ENCODE measurements at places on chromosomes 16 and 17.

DNA sequence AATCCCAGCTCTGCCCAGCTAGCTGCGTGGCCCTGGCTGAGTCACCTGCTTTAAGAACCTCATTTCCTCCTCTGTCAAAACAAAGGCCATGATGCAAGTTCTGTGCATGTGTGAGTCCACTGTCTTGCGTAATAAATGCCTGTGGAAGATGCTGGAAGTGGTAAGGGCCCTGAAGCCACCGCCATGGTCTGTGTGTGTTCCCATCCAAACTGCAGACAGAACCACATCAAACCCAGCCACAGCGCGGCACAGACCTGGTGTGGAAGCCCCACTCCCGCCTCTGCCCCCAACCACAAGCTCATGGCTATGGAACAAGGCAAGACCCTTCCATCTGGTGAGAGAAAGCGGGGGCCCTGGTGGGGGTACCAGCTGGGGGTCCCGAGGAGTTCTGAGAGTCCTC lies 26.0 kb downstream of the NECAB2 start:
- peak; percentile 25 for DNase-seq

- peak; percentile 33 for DNase-seq
Measured at GRCh38 chr17:13594762-13595598, 6.7 kb downstream of the HS3ST3A1 start.

- DNase-seq = no peak
Measured at GRCh38 chr16:6803176-6803575, 529.5 kb upstream of the RBFOX1 start.

GRCh38 chr16:15521758-15522509 lies 87.5 kb downstream of the BMERB1 start:
- no peak for DNase-seq

DNA sequence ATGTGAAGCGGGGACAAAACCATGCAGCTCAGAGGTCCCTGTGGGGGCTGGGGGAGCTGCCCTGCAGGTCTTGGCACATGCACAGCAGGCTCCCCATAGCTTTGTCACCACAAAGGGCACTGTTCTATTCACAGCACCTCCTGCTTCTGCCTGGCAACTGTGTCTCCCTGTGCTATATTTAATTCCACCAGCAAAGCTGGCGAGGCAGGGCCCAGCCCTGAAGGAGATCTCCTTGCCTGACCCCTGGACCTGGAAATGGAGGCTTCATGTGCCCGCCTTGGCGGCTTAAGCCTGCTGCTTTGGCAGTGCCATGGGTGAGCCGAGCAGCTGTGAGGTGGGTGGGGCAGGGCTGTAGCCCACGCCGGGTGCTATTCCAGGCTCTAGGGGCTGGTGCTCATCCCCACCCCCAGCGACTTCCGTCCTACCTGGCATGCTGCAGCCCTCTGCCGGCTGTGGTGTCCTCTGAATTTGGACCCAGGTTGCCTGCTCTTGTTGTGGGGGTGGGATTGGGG lies 6.8 kb downstream of the LDHD start:
- DNase-seq = peak; percentile 79

GRCh38 chr17:68624381-68624780 lies 23.2 kb upstream of the FAM20A start:
- no peak for DNase-seq

GRCh38 chr17:73431401-73432205 lies 119.8 kb upstream of the CDC42EP4 start:
- DNase-seq = no peak

GRCh38 chr16:3938843-3939624 lies 58.5 kb upstream of the CREBBP start:
- DNase-seq = peak; percentile 60

- DNase-seq = no peak
Measured at GRCh38 chr17:40796846-40797245, 2.9 kb downstream of the KRT28 start.

DNA sequence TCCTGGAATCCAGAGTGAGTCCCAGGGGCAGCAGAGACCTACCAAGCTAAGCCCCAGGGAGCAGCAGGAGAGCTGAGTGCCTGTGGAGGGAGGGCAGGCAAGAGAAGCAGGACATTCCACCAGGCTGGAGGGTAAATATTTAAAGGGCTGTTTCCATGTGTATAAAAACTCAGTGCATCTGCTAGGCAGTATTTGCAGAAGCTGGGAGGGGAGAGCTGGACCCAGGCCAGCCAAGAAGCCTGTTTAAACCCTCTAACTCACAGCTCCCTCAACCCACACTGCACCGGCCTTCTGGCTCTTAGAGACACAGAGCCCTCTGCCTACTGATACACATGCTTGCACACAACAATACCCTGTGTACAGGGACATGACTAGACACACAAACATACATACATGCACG lies 22.5 kb upstream of the TMEM132E start:
- DNase-seq = no peak

DNA sequence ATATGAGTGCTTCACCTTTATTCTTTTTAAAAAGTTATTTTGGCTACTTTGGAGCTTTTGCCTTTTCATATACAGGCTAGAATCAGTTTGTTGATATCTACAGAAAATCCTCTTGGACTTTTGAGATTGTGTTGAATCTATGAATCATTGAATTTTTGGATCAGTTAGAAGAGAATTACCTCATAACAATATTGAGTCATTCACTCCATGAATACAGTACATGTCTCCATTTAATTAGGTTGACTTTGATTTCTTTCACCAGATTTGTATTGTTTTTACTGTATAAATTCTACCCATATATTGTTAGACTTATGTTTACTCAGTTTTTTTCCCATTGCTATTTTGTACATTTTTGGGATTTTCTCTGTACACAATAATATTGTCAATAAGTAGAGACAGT lies 54.4 kb downstream of the TAOK1 start:
- DNase-seq = no peak

DNA sequence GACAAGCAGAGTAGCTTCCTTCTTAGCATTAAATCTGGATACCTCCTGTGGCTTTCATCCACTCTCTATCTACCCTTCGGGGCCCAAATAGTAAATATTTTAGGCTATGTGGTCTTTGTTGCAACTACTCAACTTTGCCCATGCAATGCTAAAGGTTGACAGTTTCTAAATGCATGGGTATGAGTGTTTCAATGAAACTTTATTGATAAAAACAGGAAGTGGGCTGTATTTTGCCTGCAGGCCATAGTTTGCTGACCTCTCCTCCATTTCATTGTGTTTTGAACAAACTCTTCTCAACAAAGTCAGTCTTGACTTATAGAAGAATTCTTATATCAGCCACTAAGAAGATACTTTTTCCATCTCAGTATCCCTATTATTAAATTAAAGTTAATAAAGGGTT lies 34.1 kb downstream of the ACSM2A start:
- DNase-seq = no peak

DNA sequence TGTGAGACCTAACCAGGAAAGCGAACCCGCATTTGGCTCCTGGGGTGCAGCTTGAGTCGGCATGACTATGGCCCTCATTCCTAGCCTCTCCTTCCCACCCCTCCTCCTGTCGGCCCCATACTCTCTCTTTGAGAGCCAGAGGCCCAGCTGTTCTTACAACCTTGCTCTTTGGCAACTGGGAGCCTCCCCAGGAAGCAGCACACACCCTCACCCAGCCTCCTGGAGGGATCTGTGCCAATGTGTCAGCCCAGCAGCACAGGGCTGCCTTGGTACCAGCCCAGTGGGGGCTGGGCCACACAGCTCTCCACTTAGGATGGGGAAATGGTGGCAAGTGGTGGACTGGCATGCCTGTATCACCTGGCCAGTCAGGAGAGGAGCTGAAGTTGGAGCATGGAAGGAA lies 70.3 kb upstream of the LGALS9 start:
- DNase-seq = peak; percentile 59

GRCh38 chr17:42438600-42439567 lies 15.8 kb upstream of the CAVIN1 start:
- peak; percentile 53 for DNase-seq

DNA sequence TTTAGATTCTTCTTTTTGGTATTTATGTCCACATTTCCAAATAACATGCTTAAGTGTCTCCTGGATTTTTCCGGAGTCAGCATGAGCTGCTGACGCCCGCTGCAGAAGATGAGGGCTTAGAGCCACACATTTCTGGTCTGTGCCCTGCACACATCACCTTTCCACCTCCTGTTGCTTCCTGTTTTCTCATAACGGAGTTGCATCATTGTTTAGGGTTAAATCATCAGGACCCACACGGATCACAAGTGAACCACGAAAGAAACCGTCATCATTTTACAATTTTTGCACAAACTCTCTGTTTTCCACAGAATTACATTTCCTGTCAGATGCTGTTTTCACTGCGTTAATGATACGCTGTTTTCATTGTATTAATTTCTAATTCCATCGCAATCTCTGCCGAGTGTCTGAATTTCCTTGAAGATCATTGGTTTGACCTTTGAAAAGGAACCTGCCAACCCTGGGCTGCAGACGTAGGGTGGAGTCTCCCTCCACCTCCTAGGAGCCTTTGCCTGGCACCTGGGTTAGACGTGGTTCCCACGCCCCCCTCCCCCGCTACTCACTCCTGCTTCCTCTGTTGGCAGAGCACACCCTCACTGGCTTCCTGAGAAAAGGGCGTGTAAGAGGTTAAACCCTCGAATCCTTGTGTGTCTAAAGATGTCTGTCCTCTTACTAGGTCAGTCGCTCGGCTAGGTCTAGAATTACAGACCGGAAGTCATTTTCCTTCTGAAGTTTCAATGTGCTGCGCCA lies 68.2 kb downstream of the RNF213 start:
- DNase-seq = no peak

- DNase-seq = no peak
Measured at GRCh38 chr16:86343796-86344585, 166.3 kb upstream of the FOXF1 start.

GRCh38 chr16:582614-583331 lies 7.1 kb upstream of the RAB40C start:
- no peak for DNase-seq

GRCh38 chr16:54059319-54059718 lies 227.3 kb downstream of the IRX3 start:
- DNase-seq = no peak

DNA sequence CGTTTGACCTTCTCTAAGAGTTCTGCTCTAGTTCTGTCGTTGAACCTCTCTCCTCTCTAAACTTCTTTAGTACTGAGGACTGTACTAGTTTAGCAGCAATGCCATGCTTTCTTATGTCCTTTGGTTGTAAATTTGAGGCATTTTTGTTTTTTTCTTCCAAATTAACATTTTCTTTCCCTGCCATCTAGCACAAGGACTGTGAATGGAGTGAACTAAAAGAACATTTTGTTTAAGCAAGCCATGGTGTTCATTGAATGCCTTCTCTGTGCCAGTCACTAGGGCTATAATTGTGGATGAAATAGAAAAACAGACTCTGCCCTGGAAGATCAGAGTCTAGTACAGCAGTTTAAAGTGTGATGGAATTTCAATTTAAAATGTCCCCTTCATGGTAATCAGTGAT lies 137.9 kb downstream of the FTO start:
- DNase-seq = no peak

GRCh38 chr16:72913551-72913950 lies 134.4 kb downstream of the ZFHX3 start:
- DNase-seq = no peak

DNA sequence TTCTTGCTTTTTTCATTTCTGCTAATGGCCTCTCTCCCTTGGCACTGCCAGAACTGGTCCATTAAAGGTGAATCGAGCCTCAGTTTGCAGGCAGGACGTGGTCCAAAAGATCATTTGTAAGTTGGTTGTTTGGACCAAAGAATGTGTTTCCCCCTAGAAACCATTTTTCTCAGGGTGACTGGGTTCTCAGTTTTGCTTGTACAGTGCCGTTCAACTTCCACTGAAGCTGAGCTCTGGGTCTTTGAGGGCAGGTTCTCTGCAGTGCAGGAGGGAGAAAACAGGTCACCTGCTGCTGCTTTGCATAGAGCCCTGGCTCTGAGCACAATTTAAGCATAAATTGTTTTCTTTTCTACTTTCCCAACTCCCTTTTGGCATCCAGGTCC lies 9.0 kb upstream of the AMZ2 start:
- DNase-seq = no peak

GRCh38 chr16:2213817-2214718 lies 572 bp downstream of the PGP start:
- DNase-seq = peak; percentile 63

GRCh38 chr16:69166946-69167930 lies 19.7 kb upstream of the SNTB2 start:
- no peak for DNase-seq

DNA sequence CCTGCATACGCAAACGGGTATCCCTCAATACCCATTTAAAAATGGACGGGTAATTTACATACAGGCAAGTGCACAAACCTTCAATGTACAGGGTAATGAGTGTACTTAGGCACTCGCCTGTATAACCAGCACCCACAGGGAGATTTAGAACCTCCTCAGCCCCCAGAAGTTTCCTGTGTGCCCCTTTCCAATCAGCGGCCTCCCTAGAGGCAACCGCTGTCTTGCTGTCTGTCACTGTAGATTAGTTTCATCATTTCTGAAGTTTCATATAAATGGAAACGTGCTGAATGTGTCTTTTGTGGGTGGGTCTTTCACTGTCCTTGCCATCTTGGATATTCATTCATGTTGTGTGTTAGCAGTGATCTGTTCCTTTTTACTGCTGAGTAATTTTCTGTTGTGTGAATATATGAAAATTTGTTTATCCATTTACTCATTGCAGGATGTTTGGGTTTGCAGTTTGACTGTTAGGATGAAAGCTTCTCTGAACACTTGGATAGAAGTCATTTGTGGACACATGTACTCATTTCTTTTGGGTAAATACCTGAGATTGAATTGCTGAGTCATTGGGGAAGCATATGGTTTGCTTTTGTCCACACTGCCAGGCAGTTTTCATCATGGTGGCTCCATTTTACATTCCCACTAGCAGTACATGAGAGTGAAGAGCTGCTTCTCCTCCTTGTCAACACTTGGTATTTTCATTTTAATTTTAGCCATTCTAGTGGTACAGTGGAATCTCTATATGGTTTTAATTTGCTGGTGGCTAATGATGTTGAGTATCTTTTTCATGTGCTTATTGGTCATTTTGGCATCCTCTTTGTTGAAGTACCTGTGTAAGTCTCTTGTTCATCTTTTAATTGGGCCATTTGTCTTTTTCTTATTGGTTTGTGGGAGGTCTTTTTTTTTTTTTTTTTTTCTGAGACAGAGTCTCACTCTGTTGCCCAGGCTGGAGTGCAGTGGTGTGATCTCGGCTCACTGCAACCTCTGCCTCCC lies 2.1 kb upstream of the ADCY7 start:
- DNase-seq = peak; percentile 86

DNA sequence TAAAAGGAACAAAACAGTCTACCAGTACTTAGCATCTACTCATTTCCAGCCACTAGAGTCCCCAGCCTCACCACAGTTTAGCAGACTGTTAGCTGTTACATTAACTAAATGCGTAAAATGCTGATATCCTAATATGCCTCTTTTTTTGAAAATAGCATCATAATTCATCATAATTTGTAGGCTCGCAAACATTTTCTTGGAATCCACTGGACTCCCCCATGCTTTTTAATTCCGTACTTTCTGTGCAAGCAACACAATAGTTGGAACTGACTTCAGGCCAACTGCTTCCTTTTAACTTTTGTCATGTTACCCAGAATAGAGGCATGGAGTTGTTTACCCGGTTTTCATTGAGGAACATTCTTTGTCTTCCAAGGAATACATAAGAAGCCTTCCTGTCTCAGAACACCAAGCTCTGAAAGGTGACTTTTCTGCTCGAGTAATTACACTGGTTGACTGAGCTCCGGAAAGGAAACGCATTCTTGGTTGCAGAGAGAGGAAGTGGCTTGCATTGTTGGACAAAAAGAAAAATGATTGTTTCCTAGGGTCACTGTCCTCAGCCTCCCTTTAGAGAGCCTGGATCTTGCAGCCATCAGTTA lies 30.9 kb upstream of the SEC14L1 start:
- no peak for DNase-seq

GRCh38 chr16:83437036-83437435 lies 370.7 kb upstream of the HSBP1 start:
- DNase-seq = no peak
